Right lung (tissue), 10 donors: ENCODE measurements at places on chromosomes 4 and X. TPM values are rescaled to one million over a fixed set of nuclear protein-coding genes. Genes with fewer than 3 reads are reported as not detected.

Gene EXOC1L
- polyA plus RNA-seq = 0.21 TPM

DNA sequence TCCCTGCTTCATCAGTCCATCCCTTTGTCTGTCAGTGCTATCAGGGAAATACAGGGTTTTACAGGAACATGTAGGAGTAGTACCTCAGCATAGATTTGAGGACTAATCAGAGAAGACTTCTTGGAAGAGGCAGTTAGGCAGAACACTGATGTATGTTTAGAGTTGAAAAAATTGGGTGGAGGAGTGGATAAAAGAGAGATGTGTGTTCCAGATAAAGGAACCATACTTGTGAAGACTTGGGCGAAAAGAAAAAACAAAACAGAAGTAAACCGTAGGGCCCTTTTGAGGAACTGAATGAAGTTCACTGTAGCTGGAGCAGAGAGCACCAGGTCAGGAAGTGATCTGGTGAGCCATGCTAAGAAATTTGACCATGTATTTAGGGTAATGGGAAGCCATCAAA, 32.3 kb downstream of the AFF1 start:
- DNase-seq = no peak

DNA sequence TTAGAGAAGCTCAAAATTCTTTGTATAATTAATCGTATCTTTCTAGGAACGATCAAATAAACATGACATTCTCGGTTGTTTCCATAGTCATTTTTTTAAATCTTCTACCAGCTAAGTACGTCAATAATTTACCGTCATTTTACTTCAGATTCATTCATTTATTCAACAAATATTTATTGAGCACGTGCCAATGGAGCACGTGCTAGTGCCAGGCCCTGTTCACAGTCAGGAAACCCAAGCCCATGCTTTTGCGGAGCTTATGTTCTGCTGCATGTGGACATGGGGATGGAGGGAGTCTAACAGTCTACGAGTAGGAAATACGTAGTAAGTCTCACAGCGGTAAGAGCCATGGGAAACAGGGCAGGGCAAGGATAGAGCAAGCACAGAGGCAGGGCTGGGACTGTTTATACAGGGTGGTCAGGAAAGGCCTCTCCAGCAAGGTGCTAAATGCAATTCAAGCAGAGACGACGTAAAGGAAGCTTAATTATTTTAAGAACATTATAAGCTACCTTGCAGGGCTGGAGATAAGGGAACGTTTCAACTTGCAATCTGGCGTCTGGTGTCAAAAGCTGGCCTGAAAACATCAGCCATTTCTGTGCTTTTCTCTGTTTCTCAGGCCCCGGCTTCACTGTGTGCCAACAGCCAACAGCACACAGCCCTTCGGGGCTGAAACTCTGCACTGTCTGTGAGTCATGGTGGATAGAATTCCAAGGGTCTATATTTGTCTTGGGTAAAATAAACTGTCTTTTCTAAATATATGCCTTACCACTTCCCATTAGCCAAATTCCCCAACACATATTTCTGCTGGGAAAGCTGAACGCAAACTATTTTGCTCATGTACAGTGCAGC, 517.1 kb upstream of the ZFP42 start:
- no peak for DNase-seq

DNA sequence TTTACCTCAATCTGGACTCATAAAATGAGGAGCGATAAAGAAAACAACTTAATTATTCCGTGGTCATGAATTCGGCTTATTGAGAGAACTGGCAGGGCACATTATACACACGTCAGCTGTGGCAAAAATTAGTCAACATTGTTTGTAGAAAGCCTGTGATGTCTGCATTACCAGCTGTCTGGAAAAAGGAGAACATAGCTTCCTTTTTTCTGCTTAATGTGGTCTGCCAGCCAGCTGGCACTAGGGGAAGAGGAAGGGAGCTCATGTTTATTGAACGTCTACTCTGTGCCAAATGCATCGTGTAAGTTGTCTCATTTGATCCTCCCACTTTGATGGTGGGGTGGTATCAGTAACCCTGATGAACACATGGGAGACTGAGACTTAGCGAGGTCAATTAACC, 367.6 kb downstream of the ARHGAP24 start:
- no peak for DNase-seq

GRCh38 chr4:94345969-94346368, 3.3 kb upstream of the HPGDS start:
- DNase-seq = no peak

GRCh38 chr4:88211473-88212252, 53.2 kb upstream of the ABCG2 start:
- peak; percentile 61 for DNase-seq

GRCh38 chr4:55673424-55673823, 37.3 kb upstream of the NMU start:
- DNase-seq = no peak

Gene BMP15
- polyA plus RNA-seq = 0.13 TPM

Gene GASK1B
- 27.9 TPM for polyA plus RNA-seq

Gene NHSL2
- 7.5 TPM for polyA plus RNA-seq

DNA sequence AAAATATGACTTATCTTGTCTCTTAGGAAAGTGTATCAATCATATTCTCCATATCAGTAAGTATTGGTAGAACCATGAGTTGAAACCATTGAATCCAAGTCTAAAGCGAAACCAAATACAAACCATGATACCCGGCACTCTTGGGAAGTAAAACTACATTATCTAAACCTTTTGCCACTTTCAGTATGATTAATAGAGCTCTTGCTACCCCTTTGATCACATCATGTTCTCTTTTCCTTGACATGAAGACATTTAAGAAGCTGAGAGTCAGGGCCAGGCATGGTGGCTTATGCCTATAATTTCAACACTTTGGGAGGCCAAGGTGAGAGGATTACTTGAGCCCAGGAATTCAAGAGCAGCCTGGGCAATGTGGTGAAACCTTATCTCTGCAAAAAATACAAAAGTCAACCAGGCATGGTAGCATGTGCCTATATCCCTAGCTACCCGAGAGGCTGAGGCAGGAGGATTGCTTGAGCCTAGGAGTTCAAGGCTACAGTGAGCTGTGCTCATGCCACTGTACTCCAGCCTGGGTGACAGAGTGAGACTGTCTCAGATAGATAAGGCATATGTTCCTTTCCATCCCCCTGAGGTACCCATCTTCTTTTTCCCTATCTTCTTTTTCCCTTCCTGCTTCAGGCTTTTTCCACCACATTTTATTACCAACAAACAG, 45.4 kb downstream of the CEP135 start:
- no peak for DNase-seq

GRCh38 chrX:140949233-140949632, 53.2 kb upstream of the SPANXB1 start:
- DNase-seq = no peak

Gene PLXNA3
- 64.0 TPM for polyA plus RNA-seq

- DNase-seq = no peak
These were observed 62.4 kb downstream of the C4orf50 start for GRCh38 chr4:5955856-5956255.

Gene MAGEE2
- polyA plus RNA-seq = 1.1 TPM

GRCh38 chr4:107890779-107891178, 40.6 kb upstream of the CYP2U1 start:
- no peak for DNase-seq

DNA sequence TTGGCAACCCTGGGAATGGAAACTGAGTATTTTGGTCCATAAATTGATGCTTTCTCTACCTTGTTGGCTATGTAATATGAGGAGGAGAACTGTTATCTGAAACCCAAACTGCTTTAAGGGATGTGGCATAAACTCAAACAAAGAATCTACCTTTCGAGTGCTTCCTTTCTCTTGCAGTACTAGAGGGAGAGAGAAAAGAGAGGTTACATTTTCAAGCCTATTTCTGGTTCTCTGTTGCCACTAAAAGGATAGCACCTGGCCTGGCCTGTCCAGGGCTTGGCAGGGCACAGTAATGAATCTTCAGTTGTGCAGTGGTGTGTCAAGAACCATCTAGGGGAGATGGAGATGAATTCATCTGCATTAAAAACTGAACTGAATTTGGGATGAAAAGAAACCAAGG, 308.6 kb downstream of the PTTG2 start:
- DNase-seq = no peak

DNA sequence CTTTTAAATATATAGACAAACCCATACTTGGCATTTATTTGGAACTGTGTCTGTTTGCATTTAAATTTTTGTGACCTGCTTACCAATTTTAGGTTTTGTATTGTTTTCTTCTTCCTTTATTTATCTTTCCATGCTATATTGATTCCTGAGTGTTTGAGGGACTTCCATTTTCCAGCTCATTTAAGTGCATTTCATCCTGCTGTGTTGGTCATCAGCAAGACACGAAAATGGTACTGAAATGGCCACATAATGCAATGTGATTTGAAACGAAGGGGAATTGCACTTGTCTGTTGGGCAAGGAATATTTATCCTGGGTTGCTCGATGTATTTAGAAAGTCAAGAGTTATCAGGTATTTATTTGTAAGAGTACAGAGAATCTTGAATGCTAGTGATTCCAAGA, 524.3 kb upstream of the MAGEB2 start:
- no peak for DNase-seq

Gene TMA16
- polyA plus RNA-seq = 31.2 TPM

Gene DCAF8L2
- polyA plus RNA-seq = not detected

Gene FMR1NB
- not detected for polyA plus RNA-seq

GRCh38 chr4:7014815-7015214, 28.4 kb upstream of the TADA2B start:
- no peak for DNase-seq

DNA sequence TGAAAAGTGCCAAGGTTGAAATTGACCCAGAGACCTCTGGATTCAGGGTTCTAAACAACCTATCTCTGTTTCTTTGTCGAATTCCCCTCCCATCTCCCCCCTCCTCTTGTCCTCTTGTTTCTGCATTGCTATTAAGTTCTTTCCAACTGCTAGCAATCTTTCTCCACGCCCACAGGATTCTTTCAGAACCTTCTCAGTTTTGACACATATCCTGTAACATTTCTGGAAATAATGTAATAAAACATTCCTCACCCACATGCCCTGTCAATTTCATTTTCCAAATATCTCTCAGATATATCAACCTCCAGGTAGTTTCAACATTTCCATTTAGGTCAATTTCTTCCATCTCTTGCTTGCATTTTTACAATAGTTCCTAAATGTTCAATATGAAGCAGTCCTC, 1105.9 kb downstream of the ARAP2 start:
- no peak for DNase-seq

- DNase-seq = no peak
These were observed 71.7 kb upstream of the LIMCH1 start for GRCh38 chr4:41466249-41466648.

DNA sequence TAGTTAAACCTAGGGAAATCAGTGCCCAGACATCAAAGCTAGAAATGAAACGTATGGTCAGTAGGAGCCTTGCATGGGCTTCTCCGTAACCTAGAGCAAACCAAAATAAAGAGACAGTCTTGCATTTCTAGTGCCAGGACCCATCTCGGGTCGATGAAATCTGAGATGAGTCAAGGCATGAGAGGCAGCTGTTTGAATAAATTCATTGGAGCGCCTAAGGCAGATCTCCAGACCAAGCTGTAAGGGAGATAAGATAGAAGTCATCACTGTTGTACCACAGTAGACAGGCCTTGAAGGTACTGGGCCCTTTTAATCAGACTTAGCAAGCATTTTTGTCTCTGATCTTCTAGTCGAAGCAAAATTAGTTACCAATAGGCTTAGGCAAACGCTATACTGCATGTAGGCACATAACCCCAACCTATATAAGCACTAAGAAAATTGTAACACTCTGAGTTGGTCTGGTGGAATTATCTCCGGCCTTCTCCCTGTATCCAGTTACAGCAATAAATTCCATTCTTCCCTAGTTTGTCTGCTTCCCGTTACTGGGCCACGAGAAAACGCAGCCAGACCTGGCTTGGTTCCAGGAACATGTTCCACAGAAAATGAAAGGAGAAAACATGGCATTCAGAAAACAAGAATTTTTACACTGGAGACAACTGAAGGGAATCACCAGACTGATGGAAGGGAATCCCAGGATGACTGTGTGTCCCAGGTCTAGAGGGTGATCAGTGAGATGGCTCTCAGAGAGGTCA, 21.1 kb upstream of the PAPSS1 start:
- no peak for DNase-seq

DNA sequence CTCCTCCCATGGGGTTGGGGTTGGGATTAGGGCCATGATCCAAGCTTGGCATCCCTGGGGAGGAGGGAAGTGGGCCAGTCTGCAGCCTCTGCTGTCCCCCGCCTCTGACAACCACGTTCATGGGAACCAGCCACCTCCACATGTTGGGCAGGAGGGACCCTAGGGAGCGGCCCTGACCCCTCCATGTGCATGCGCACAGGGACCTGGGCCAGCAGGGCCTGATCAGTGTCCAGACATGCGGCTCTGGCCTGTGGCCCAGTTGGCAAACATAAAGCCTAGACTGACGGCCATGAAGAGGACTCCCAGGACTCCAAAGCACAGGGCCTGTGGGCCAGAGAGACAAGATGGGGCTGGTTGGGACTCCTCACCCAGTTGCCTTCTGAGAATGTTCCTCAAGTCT, 11.3 kb downstream of the SLC38A5 start:
- no peak for DNase-seq

Gene PLP1
- polyA plus RNA-seq = 21.7 TPM

Gene GAGE13
- not detected for polyA plus RNA-seq

- DNase-seq = no peak
These were observed 880.6 kb upstream of the INTU start for GRCh38 chr4:126752126-126752525.

DNA sequence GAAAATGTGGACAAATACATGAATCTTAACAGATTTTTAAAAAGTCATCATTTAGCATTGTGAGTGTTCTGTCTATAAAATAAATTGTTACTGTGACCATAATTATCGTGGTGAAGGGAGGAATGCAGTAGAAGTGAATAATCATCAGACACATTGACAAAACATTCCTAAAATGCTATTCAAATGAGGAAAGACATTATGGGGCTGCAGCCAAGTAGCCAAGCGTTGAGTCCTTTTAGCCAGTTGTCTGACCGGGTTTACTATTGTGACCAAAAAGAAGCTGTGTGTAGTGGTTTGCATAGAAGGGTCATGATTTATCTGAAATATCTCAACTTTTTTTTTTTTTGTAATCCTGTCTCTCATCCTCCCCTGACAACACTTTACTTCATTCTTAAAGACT, 19.5 kb downstream of the WWC2 start:
- DNase-seq = no peak

Gene GYPE
- 14.2 TPM for polyA plus RNA-seq

GRCh38 chr4:169993531-169993930, 32.7 kb downstream of the MFAP3L start:
- DNase-seq = no peak

- no peak for DNase-seq
These were observed 57.8 kb upstream of the SLC39A8 start for GRCh38 chr4:102403116-102403515.
